ENCODE measurements at places on chromosomes 3 and 15.

DNA sequence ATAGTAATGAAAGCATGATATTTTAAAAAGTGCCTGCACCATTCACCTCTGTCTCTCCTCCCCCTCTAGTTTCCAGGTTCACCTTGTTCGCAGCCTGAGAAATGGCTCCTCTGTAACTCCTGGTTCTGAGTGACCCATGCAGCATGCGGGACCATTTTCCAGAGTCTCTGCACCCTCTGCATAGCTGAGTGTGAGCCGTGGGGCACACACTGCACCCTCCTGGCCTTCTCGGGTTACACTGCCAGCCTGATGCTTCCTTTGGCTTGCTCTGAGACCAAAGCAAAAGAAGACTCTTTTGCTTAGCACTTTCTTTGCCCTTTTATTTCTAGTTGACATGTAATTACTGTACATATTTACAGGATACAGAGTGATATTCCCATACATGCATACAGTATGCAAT is 287.3 kb downstream of the GABRG3 start:
- no peak for DNase-seq

GRCh38 chr3:112982710-112983109 is 7.8 kb upstream of the CD200R1 start:
- DNase-seq: no peak

GRCh38 chr15:40358471-40359353 is 693 bp downstream of the DISP2 start:
- DNase-seq: no peak

- no peak for DNase-seq
Measured at GRCh38 chr3:86996261-86996955, 5.5 kb upstream of the VGLL3 start.

- DNase-seq: no peak
Measured at GRCh38 chr3:114212646-114213045, 24.7 kb downstream of the ZNF80 start.

Measured in AG20443 (cell line).